ENCODE measurements at places on chromosomes 7 and 10.

DNA sequence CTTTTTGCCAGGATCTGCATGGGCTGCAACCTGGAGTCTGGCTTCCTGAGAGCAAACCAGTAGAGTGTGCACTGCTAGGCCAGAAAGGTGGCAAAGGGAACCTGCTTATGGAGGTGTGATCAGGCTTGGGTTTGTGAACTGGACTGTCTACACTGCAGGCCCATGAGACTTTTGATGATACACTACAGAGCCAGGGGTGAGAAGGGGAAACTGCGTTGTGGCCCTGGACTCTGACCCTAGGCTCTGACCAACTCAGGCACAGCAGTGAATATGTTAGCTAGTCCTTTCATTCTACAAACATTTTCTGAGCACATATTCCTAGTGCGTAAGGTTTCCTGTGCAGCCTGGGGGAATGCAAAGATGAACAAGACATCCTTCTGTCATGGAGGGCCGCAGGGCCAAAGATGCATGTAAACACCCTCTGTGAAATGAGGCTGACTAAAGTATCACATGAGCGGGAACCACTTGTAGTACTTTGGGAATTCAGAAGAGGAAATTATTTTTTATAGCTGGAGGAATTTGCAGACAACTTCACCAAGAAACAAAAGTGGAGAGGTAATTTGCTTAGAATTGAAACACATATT is 63.8 kb upstream of the HPS1 start:
- no peak for DNase-seq

- no peak for DNase-seq
Observed at GRCh38 chr7:48087349-48087748, 1.7 kb upstream of the UPP1 start.

DNA sequence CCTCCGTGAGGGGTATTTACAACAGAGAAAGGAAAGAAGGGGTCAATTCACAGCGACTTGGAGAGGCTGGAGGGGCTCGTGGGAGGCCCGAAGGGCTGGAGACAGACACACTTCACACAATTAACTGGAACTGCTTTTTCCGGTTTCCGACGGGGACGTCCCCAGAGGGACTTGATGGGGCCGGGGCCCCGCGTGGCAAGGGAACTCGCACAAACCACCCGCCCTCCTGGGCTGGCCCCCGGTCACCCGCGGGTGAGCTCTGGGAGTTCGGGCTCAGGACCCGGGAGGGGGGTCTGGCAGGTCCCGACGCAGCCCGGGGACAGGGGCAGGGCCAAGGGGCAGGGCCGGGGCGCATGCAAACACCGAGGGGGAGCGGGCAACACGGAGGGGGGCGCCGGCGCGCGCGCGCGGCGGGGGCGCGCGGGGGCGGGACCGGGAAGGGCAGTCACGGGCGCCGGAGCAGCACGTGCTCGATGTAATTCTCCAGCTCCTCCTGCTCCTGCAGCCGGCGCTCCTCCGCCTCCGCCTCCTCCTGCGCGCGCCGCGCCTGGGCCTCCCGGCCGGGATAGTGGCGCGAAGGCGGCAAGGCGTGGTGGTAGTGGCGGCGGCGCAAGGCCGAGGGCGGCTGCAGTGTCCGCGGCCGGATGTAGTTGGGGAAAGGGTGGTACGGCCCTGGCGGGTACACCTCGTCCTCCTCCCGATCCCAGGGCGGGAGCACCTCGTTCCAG is 2.7 kb downstream of the VGF start:
- peak; percentile 40 for DNase-seq

GRCh38 chr10:14608381-14609001 is 166.2 kb downstream of the FAM107B start:
- DNase-seq = no peak

Measured in NCI-H187 (cell line).